ENCODE measurements at places on chromosomes 1 and 21. TPM values are rescaled to one million over a fixed set of nuclear protein-coding genes. Genes with fewer than 3 reads are reported as not detected.

The SAMD11 gene
- total RNA-seq: 0.48 TPM

DNA sequence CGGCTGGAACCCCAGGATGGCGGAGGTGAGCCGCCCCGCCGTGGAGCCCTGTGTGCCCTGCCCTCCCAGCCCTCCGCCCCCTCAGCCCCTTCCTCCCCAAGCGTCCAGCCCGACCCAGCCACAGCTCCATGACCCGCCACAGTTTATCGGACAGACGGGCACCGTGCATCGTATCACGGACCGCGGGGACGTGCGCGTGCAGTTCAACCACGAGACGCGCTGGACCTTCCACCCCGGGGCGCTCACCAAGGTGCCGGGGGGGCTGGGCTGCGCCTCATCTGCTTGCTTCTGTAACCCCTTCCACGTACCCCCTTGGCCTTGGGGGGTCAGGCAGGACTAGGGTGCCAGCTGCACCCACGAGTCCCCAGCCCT is 6.6 kb upstream of the MMP23B start:
- DNase-seq: no peak

DNA sequence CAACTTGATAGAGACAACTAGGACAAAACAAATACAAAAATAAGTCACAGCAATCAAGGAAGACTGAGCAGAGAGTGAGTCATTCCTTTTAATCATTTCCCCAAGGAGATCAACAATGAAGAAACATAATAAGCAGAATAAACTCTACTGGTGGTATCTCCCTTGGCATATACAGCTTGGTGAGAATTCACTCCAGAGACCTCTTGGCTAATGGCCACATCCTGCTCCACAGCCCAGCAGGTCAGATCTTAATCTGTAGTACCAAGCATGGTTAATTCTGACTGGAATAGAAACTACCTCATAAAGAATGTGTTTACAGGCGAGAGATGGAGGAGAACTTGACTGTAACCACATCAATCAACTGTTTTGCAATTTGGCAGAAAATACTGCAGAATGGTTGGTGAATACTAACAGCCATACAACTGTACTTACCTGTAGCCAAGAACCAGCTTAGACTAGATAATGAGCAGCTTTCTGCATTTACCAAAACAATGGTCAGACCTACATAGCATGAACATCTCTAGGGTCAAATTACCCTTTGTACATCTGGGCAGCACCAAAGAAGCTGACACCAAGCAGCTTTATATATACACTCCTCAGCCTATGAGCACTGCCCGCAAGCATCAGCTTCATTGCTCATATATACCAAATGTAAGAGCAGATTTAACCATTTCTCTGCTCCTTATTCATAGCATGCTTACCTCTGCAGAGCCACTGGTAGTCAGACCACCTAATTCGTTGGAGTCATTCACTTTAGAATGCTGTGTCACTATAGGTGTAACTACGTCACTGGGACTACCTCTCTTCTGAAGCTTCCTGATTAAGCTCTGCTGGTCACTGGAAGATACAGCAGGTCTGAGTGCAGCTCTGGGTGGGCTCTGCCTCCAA is 51.0 kb downstream of the KIAA0319L start:
- peak; percentile 98 for DNase-seq

- DNase-seq: no peak
Observed at GRCh38 chr1:84719543-84720217, 29.4 kb upstream of the SSX2IP start.

- no peak for DNase-seq
Observed at GRCh38 chr1:21534146-21534545, 24.9 kb downstream of the ALPL start.

DNA sequence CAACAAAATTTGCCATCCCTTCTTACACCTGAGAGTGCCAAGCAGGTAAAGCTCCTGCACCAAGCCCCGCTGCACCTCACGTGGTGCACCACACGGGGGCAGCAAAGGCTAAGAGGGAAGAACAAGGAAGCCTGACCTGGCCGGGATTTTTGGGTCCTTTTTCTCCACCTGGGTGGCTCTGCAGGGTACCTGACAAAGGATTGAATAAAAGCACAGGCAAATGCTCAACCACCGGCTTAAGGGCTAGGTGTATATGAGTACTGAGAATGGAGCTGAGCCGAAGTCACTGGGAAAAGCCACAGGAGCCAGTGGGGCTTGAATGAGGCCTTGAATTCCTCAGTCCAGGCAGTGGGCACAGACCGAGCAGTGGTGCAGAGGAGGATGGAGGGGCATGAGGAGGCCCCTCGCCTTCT is 36.4 kb downstream of the ZNF697 start:
- DNase-seq: no peak

All from RPMI7951 (cell line).